Cerebellar cortex (tissue), 1 donor: ENCODE measurements at places on chromosomes 11 and 22.
A peak's percentile ranks its signal among the peaks of the same experiment; 100 is the strongest.

- DNase-seq = no peak
Observed at GRCh38 chr11:118845369-118845768, 38.3 kb upstream of the CXCR5 start.

GRCh38 chr11:60175860-60176275 lies 7.0 kb downstream of the MS4A6A start:
- DNase-seq = no peak

GRCh38 chr22:49622241-49623105 lies 205.2 kb downstream of the BRD1 start:
- no peak for DNase-seq

DNA sequence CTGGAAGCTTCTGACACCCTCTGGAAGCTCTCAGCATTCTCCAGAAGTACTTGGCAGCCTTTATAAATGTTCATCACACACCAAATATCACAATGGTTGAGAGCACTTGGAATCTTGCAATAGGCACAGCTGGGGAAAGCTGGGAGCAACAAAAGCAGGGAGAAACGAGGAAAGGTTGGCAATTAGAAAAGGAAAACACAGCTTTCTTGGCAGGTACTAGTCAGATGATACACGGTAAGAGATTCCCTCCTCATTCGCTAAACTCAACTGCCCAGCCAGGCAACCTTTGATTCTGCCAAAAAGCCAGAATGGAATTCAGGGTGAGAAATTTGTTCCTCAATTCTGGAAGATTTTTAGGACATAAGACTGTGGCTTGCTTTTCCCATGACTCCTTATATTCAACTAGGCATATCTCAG lies 576.9 kb upstream of the ANO5 start:
- DNase-seq = no peak

GRCh38 chr11:35236667-35237003 lies 97.7 kb downstream of the CD44 start:
- no peak for DNase-seq

- no peak for DNase-seq
Observed at GRCh38 chr11:56659755-56660154, 3.7 kb upstream of the OR5AR1 start.

GRCh38 chr11:92399705-92400104 lies 175.1 kb downstream of the FAT3 start:
- no peak for DNase-seq

- DNase-seq = no peak
Observed at GRCh38 chr11:122179961-122180834, 64.2 kb upstream of the BLID start.

- DNase-seq = peak; percentile 19
Observed at GRCh38 chr11:24093375-24093774, 403.5 kb upstream of the LUZP2 start.

DNA sequence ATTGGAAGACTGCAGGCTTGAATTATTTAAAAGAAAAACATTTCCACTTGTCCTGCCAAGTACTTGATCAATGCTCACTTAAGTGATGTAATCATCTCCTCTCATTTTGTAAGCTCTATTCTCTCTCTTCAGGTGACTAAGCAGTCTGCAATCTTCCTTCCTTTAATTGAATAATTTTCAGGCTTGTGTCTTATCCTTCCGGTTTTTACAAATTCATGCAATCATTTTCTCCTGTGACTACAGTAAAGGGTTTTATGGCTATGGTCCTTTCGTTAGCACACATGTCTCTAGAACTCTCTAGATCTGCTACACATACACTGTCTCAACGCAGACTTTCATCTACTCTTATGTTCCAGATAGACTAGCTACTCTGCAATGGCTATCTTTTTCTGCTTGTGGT lies 12.6 kb upstream of the UPB1 start:
- no peak for DNase-seq

GRCh38 chr11:60971520-60971919 lies at the start of gene CD6:
Gene CD6, plus strand, starts transcription at chr11:60971680. Its CDS starts 186 bp downstream, at chr11:60971866.
- DNase-seq = no peak

DNA sequence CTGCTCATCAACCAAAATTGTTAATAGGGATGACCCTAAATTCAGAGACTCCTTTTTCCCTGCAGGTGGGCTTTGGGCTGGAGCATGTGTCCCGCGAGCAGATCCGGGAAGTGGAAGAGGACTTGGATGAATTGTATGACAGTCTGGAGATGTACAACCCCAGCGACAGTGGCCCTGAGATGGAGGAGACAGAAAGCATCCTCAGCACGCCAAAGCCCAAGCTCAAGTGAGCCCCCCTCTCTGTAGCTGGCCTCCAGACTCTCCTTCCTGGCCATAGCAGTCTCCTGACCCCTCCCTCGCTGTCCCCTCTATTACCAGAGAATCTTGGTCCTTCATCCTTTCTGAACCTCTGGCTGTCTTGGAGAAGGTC lies 47.9 kb upstream of the RAB1B start:
- DNase-seq = no peak

DNA sequence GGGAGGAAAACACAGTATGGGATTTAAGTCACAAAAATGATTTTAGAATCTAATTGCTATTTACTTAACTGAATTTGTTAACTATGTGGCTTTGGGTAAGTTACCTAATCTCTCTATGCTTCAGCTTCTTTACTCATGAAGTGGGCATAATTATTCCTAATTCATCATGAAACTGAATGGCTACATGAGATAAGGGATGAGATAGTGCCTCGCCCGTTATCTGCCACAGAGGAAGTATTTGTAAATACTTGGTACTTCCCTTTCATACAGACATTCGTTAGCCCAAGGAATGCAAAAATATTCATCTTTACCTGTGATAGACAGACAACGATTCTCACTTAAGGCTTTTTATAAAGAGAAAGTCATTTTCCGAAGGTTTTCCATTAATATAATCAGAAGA lies 221.2 kb upstream of the BLID start:
- no peak for DNase-seq

- DNase-seq = no peak
Observed at GRCh38 chr22:24498824-24499223, 3.7 kb downstream of the UPB1 start.

DNA sequence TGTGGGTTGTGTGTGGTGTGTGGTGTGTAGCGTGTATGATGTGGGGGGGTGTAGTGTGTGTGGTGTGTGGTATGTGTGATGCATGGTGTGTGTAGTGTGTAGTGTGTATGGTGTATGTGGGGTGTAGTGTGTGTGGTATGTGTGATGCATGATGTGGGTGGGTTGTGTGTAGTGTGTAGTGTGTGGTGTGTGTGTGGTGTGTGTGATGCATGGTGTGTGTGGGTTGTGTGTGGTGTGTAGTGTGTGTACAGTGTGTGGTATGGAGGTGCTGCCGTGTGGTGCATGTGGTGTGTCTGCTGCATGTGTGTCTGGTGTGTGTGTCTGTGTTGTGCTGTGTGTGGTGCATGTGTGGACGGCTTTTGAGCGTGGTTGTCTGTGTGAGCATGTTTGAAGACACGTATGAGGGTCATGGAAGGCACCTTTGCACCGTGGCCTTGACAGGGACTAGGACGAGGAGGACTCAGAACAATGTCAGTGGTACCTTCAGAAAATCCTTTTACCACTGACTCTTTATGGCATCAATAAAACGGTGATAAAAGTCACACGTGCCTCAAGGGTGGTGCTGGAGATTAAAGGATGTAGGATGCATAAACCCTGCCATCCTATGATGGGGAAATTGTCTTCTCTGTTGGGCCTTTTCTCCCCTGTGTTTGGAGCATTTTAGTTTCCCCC lies 328.7 kb upstream of the B3GAT1 start:
- DNase-seq = no peak

GRCh38 chr11:122677256-122677655 lies 21.7 kb downstream of the UBASH3B start:
- DNase-seq = no peak

DNA sequence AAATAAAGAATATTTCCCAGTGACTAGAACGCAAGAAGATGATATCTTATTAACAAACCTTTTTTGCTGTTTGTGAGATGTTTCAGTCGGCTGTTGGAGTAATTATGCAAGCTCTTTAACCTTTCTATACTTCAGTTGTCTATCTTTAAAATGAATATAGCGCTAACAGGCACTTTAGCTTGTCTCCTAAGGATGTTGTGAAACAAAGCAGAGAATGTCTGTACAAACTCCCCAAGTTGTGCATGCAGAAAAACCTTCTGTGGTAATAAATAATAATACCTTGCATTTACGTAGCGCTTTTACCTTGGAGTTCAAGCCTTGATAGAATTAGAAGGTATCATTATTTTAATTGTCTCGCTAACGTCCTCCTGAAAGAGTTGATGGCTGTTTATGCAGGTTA lies 1.9 kb upstream of the KDM2A start:
- no peak for DNase-seq

- peak; percentile 14 for DNase-seq
Observed at GRCh38 chr11:132444911-132445310, 1074.5 kb downstream of the NTM start.

DNA sequence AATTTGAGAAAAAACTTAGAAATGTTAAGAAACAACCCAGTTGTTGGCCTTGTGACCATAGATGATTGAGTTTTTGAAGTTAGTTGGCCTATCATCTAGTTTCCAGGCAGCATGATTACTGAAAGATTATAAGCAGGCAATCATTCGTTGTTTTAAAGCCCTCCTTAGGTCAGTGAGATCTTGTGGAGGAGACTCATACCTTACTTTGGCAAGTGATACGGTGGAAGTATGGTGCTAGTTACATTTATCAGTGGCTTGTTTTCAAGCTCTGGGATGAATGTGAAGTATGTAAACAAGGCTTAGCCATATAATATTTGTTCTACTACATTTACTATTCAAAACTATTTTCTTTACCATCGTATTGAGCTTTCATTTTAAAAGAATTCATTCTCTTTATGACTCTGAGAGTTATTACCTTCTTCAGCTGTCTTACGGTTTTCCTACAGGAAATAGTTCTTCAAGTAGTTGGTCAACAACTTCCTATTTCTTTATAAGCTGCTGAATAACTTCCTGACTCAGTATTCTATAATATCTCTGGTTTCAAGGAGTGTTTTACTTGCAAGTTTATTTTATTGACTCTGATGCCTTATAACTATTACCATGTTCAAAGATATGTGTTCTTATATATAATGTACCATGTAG lies 7.3 kb downstream of the YAP1 start:
- no peak for DNase-seq

DNA sequence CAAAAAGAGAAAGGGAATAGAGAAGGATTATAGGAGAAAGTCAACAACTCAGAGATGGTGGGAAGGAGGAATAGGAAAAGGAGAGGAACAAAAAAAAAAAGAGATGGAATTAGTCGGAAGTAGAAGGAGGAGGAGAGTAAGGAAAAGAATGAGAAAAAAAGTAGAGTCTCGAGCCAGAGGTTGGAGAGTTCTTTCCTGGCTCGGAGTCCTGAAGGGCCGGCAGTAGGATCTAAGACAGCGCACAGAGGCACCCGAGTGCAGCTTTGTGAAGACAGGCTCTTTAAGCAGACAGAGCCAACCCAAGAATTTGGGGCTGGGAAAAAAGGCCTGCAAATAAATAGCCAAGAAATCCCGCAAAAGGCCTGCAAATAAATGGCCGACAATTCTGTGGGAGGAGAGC lies 170.4 kb upstream of the CCDC90B start:
- DNase-seq = no peak

- DNase-seq = no peak
Observed at GRCh38 chr11:83118814-83119213, 38.1 kb upstream of the PCF11 start.

DNA sequence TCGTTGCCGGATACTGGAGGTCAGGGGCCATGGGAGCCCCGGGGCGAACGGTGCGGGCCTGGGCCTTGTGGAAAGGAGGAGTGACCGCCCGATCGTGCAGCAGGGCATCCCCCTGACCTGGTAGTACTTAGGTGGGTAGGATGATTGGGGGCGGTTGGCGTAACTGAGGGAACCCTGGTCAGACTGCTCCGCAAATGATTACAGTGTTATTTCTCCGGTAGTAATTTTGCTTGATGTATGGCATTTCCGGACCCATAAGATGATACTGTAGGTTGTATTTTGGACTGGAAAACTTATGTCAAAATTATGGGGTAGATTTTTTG lies 762 bp downstream of the MTMR3 start:
- DNase-seq = peak; percentile 16

DNA sequence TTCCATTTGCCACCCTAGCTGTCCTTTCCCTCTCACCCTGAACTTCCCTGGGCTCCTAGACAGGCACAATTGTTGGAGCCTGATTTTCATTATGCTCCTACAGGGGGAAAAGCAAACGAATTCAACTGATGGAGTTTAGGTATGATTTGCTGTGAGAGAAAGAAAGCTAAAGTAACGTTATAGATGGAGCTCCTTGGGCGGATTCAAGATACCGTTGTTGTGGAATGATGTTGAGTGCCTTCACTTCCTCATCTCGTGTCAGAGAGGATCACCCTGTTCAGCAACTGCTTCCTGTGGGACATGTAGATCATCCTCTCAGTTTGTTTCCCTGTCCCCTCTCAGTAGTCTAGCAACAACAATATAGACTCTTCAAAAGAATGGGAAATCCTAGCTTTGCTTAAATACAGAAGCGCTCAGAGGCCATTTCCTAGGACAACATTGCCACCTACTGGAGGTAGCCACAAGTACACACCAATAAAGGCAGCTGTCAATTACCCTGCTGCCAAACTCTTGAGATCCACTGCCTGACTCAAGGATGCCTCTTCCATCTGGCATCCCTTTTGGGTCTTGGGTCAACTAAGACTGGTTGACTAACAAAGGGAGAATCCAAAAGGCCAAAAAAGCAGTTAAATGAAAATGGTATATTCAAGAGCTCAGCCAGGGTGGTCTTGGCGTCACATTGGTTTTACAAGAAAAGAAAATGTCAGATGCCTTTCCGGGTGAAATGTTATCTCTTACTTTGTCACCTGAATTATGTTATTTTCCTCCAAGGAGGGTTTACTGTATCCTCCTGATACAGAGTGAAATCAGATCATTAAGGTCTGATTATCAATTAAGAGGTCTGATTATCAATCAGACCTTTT lies 13.5 kb upstream of the DTX4 start:
- DNase-seq = peak; percentile 78

- peak; percentile 33 for DNase-seq
Observed at GRCh38 chr11:13962562-13963168, at the start of gene SPON1. Gene SPON1, plus strand, starts transcription at chr11:13962723. Its CDS starts 182 bp downstream, at chr11:13962905.

GRCh38 chr11:87136236-87136635 lies 98.5 kb downstream of the TMEM135 start:
- no peak for DNase-seq

DNA sequence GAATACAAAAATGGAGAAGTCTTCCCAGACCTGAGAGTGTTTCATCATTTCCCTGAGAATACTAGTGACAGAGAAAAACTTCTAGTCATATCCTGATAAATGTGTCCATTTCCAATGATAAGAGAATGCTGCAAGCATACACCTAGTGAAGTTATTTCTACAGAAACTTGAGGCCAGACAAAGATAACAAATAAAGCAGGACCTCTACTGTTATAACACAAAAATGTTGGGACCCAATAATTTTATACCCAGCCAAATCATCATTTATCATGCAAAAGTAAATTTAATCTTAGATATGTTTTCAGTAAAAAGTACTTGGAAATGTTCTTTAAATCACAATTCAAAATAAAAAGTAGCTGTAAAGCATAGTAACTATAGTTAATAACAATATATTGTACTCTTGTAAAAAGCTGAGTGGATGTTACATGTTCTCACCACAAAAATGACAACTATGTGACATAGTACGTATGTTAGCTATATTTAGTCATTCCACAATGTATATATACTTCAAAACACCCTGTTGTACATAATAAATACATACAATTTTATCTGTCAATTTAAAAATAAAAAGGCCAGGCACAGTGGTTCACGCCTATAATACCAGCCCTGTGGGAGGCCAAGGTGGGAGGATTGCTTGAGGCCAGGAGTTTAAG lies 12.6 kb downstream of the RRAS2 start:
- no peak for DNase-seq
